Heart right ventricle (tissue), 16 donors: ENCODE measurements at places on chromosomes 13 and 19.

DNA sequence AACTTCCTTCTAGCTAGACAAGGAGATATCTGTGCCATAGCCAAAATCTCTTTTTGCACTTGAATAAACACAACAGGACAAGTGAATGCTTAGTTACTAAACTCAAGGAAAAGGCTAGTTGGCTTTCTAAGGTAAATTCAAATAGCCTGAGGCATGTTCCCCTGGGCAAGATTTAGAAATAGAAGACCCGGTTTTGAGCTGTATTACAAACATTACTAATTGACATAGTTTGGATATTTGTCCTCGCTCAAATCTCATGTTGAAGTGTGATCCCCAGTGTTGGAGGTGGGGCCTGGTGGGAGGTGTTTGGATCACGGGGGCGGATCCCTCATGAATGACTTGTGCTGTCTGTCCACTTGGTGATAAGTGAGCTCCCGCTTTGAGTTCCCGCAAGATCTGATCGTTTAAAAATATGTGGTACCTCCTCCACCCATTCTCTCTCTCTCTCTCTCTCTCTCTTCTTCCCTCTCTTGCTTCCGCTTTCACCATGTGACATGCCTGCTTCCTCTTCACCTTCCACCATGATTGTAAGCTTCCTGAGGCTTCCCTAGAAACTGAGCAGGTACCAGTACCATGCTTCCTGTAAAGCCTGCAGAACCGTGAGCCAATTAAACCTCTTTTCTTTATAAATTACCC lies 3.9 kb upstream of the KBTBD6 start:
- DNase-seq = no peak

DNA sequence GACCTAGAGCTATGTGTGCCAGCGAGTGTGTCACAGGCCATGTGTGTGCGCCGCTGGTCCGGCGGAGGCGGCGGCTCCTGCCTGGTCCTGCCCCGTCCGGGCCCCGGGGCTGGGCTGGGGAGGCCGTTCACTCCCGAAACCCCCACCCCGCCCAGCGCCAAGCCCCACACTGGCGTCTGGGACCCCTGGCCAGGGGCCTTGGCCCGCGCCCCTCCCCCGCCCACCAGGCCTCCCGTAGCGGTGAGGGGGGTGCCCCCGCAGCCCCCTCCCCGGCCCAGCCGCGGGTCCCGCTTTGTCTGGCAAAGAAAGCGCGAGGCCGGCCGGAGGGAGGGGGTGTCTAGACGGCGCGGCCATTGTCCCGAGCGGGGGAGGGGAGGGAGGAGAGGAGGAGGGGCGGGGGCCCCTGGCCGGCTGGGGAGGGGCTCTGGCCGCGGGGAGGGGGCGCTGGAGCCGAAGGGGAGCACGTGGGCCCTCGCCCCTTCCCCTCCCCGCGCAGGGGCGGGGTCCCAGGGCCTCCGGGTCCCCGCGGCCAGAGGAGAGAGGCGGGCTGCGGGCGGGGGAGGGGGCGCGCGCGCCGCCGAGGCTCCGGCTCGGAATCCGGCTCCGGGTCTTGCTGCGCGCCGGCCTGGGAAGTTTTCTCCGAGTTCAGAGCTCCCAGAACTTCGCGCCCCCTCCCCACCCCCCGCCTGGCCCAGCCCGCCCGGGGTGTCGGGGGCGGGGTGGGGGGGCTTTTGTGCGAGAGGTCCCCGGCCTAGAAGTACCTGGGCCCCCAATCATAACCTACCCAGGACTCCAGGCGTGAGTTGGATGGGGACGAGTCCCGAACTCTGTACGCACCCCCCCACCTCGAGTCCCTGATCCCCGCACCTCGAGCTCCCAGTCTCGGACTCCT lies 888 bp downstream of the NOTCH3 start:
- DNase-seq = no peak

DNA sequence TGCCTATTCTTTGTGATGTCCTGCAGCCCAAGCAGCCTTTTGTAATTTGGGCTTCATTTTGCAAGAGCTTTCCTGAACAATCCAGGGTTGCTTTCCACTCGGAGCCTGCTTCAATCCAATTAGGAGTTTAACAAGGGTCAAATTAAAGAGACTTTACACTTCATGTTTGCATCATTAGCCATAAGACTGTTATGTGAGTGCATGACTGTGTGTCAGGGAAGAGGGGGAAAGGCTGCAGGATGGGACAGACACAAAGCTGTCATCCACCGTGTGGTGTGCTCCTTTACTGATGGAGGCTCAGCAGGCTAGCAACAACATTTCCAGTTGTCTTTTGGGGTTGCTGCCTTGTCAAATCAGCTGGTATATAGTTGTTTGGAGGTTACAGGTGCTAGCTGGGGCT lies 23.7 kb upstream of the MAB21L1 start:
- DNase-seq = no peak

- DNase-seq = no peak
Measured at GRCh38 chr19:11267316-11268085, 5.2 kb upstream of the DOCK6 start.

GRCh38 chr13:105087945-105088344 lies 1447.5 kb downstream of the EFNB2 start:
- DNase-seq = no peak
